ENCODE measurements at places on chromosomes 16 and 17.

DNA sequence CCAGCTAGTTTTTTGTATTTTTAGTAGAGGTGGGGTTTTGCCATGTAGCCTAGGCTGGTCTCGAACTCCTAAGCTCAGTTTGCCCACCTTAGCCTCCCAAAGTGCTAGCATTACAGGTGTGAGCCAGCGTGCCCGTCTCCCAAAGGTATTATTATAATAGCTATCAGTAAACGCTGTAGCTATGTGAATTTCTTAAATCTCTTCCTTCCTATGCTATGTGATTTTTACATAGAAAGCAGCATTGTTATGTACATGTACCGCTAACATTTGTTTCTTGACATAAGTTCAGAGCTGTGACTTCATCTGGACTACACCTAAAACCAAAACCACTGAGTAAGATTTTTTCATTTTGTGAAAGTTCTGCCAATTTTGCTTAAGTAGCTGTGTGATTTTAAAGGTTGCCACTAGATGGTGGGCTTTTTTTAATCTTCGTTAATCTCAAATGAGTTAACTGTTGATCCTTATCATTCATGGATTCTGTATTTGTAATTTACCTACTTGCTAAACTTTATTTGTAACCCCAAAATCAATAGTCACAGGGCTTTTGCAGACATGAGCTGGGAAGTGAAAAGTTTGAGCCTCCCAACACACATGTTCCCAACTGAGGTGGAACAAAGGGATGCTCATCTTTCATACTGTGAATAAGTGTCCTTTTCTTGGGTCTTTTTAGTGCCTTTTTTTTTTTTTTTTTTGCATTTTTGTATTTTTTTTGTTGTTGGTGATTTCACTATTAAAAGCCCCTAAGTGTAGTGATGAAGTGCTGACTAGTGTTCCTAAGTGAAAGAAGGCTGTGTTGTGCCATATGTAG, 21.9 kb downstream of the PRKAR1A start:
- no peak for DNase-seq

DNA sequence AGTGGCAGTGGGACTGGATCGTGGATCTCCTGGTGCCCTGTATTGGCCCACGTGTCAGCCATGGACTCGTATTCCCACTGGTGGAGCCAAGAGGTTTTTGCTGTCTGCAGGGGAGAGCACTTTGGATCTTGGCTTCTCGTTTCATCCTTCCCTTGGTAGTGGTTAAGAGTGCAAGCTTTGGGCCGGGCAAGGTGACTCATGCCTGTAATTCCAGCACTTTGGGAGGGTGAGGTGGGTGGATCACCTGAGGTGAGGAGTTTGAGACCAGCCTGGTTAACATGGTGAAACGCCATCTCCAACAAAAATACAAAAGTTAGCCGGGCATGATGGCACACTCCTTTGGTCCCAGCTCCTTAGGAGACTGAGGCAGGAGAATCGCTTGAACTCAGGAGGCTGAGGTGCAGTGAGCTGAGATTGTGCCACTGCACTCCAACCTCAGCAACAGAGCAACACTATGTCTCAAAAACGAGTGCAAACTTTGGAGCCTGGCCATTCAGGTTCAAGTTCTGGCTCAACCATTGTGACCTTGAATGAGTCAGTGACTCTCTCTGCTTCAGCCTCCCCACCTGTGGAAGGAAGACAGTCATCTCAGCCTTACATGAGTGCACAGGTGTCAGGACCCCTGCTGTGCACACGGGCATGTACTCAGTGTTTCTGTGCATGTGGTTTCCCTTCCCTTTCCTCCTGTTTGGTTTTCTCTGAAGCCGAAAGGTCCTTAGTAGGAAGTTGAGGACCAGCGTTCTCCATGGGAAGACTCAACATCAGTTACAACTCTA, 57.4 kb downstream of the PLCG2 start:
- DNase-seq = no peak

- DNase-seq = no peak
Measured at GRCh38 chr17:55743103-55743679, 7.7 kb upstream of the PCTP start.

GRCh38 chr17:82384730-82385481, 13.3 kb downstream of the UTS2R start:
- no peak for DNase-seq

GRCh38 chr17:77018504-77018903, 122.3 kb upstream of the SEC14L1 start:
- DNase-seq = no peak

DNA sequence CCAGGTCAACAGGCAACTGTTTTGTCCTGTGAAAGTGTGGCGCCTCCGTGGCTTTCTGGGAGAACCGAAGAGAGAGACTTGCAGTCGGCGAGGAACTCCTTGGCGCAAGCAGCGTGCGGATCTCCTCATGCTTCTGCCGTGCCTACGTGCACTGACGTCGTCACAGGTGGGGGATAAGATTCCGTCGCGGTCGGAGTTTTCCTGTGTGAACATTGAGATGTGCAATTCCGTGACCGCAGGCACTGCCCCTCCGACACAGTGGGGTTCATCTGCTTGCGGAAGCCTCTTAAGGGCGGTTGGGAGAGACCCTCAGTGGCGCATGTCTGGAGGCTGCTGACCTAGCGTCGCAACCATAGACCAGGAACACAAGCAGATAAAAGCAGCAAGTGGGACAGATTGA, 212.3 kb upstream of the CHMP6 start:
- no peak for DNase-seq

- DNase-seq = no peak
Measured at GRCh38 chr16:14300705-14301168, 229.6 kb downstream of the MRTFB start.

DNA sequence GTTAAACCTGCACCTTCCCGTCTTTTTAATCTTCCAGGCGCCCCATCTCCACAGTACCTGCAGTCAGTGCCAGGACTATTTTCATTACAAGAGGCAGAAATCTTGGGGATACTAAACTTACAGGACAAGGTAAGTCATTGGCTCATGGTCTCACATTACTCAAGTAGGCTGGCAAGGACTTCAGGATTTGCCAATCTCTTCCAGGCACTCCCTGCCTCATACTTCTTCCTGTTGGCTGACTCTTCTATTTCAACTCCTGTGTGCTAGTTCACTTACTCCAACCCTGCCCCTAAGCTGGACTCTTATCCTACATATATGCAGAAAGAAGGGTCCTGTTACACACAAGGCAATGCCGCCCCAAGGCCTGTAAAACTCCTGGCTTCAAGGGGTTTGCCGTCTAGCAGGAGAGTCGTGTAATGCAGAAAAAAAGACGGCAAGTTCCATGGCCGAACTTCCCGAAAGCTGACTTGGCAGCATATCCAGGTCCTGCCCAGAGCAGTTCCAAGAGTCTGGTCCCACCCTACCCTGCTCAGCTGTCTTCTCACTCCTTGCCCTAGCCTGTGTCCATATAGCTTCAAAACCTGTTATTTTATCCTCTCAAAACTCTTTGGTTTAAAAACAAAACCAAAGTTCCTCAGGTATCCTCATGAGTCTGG, 14.8 kb downstream of the ERN1 start:
- DNase-seq = no peak

- no peak for DNase-seq
Measured at GRCh38 chr17:28959471-28959871, 8.2 kb upstream of the PHF12 start.

GRCh38 chr16:58493756-58494431, 6.0 kb upstream of the NDRG4 start:
- DNase-seq = no peak

DNA sequence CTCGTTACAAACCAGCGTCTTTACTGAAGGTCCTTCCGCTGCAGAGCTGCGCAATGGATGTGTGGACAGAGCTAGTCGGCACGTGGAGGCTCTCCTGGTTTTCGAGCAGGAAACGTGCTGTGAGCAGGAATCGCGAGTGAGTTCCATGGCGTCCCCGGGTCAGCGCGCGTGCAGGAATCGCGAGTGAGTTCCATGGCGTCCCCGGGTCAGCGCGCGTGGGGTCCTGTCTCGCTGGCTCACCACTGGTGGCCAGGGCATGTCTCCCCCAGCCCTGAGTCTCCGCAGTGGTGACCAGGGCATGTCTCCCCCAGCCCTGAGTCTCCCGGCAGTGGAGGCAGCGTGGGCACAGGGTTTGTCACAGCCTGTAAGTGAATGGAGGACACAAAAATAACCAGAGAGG, 62.7 kb downstream of the KLHDC4 start:
- no peak for DNase-seq

- no peak for DNase-seq
Measured at GRCh38 chr17:42607769-42608168, 1.4 kb downstream of the RETREG3 start.

DNA sequence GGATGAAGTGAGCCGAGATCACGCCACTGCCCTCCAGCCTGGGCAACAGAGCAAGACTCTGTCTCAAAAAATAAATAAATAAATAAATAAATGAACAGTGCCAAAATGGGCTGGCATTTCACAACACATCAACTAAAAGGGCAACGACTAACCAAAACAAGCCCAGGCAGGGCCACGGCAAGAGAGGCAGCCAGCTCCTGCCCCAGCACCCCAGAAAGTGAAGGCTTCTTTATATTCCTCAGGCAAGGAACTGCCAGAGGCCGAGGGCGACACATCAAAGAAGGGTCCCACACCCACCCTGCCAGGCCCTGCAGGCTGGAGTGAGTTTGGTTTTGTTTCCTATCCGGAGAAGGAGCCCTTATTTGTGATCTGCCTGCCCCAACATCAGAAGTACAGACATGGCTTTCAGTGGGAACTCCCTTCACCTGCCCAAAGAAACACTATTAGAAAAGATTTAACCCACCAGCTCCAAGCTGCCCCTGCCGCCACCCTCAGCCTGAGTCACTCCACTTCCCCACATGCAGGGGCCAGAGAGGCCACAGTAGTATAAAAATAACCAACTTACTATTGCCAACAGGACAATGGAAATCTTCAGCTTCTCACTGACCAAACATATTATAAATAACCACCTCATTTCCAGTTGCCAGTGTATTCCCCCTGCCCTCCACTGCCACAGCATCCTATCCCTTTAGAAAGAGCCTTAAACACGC, 8.0 kb downstream of the FBXO31 start:
- DNase-seq = no peak

GRCh38 chr16:896261-897199, 74.3 kb downstream of the LMF1 start:
- DNase-seq = no peak

DNA sequence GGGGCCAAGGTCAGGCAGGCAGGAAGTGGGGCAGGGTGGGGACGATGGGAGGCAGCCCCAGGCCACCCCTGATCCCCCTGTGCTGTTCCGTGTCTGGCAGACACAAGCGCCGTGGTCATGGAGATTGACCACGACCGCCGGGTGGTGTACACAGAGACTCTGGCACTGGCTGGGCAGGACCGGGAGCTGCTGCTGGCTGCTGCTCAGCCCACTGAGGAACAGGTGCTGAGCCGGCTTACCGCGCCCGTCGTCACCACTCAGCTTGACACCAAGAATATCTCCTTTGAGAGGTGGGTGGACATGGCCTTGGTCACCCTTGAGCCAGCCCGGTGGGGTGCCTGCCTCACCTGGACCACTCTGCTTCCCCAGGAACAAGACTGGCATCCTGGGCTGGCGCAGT, 13.7 kb downstream of the CORO6 start:
- no peak for DNase-seq

DNA sequence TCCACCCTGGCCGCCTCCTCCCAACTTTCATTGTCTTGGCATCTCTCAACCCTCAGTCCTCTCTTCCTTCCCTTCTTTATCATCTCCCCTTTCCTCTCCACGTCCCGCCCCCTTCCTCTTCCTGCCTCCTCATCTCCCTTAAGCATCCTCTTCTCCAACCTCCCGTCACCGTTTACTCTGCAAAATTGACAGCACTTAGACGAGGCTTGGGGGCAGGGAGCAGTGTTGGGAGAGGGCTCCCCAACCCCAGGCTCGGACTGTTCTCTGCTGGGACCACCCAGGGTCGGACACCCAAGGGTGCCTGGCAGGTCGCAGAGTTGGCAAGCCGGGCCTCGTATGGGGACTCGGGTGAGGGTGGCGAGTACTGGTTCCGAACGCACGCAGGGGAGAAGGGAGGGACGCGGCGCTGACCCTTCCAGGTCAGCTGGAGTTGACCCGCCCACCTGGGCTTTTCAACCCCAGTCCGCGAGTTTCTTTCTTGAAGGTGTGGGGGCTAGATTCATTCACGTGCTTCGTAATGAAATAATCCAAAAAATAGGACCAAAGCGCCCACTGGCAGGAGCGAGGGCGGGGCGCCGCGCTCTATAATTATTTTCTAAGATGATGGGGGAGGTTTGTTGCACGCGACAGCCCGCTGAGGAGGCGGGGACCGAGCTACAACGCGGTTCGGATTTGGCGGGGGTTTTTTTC, 775 bp upstream of the PAGR1 start:
- no peak for DNase-seq

- no peak for DNase-seq
Measured at GRCh38 chr16:56629531-56629930, 2.9 kb upstream of the MT1M start.

DNA sequence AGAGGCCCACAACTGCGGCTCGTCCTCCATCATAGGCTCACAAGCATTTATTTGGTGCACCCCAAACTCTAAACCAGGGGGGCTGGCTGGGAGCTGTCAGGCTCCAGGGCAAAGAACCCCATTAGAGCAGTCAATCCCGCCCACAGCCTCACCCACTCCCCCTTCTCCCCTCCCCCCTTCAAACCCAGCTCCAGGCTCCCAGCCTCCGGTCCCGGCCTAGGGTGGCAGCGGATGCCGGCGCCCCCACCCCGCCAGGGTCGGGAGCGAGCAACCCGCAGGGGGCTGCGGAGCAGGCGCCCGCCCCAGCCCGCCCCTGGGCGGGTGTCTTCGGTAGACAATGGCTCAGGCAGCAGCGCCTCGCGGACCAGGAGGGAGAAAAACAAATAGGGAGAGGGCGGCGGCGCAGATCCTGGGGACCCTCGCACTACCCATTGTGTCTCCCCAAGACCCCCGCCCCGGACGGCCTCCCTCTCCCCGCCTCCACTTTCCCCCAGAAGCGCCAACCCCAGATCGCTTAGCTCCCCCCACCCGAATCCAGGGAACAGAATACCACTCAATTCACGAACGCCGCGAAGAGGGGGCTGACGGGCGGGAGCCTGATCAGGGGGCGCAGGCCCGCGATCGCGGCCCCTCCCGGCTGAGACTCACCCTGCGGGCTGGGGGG, 572 bp downstream of the FAM171A2 start:
- DNase-seq = no peak

DNA sequence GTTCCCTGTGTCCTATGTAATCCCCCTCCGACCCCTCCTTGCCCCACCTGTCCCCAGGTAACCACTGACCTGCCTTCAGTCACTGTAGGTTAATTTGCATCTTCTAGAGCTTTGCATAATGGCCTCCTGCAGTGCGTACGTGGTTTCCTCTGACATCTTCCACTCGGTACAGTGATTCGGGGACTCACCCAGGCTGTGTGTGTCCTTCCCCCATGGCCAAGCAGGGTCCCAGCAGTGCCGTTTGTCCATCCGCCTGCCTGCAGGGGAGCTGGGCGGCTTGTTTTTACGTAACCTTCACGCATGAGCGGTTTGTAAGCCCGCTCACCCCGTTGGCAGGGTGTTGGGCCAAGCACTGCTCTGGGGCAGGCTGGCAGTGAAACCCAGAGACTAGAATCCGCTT, 7.9 kb downstream of the MAPK8IP3 start:
- DNase-seq = no peak

- DNase-seq = no peak
Measured at GRCh38 chr17:37221865-37222264, 153.9 kb upstream of the C17orf78 start.

GRCh38 chr16:15993541-15993940, 44.1 kb downstream of the ABCC1 start:
- DNase-seq = no peak

All from stimulated activated CD8-positive, alpha-beta memory T cell treated with anti-CD3 and anti-CD28 coated beads, Interleukin-15, amount 100 ng/mL, for 1 hour (primary cell).